ENCODE measurements at places on chromosomes 1 and 21.

DNA sequence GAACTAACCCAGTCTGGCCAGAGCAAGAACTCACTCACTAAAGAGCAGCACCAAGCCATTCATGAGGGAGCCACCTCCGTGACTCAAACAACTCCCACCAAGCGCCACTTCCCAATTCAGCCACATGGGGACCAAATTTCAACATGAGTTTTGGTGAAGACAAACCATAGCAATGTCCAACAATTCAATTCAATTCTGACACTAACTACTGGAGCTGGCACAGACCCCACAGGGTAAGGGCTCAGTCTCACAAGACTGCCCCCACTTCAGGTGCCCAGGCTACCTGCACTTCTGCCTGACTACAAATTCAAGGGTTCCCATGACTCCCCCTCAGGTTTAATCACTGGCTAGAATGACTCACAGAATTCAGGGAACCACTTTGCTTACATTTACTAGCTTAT, 48.8 kb upstream of the RAP1A start:
- no peak for DNase-seq

DNA sequence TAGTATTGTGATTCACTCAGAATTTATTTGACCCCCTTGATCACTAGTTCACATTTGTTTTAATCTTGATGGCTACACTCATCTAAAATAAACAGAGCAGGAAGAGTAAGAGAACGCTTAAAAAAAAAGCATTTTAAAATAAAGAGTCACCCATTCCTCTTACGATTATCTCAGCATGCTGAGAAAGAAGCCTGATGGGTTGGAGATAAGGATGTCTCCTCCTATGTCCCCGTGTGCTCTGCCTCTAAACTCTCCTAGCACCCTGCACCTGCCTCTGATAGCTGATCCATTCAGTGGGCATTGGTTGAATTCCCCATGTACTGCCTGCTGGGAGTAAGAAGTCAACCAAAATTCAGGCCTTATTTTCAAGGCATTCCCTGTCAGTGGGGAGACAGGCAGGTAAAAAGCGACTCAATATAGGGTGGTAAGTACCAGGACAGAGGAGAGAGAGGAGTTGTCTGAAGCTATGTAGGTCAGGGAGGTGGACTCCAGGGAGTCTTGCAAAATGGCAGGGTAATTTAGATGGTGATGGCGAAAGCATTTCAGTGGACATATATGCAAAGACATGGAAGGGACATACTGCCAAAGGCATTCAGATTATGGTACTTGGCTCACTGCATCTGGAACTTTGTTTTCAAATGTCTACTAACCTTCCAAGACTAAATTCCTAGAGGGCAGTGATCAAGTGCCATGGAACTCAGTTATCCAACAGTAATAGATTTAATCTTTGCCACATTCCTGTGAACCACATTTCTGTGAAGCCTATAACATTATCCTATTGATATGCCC, 18.4 kb downstream of the ELAVL4 start:
- no peak for DNase-seq

GRCh38 chr1:6005276-6005917, 13.2 kb upstream of the NPHP4 start:
- DNase-seq: no peak

- DNase-seq: no peak
Measured at GRCh38 chr1:112633628-112634027, 14.0 kb downstream of the CAPZA1 start.

DNA sequence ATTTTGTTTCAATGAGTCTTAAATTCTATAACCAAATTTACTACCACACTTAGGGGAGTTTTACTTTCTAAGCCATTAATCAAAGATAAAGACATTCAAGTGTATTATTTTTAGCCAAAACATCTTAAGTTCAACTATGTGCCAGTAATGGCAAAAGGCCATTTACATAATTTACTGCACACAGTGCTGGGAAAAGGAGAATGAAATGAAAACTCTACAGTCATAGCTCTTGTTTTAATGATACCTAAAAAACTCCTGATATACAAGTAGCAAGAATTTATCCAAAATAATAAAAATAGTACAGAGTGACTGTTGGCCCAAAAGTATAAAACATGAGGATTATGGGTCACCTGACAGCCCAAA, 42.4 kb upstream of the C1orf198 start:
- no peak for DNase-seq

GRCh38 chr21:46455575-46456385, 2.9 kb upstream of the DIP2A start:
- DNase-seq: no peak

DNA sequence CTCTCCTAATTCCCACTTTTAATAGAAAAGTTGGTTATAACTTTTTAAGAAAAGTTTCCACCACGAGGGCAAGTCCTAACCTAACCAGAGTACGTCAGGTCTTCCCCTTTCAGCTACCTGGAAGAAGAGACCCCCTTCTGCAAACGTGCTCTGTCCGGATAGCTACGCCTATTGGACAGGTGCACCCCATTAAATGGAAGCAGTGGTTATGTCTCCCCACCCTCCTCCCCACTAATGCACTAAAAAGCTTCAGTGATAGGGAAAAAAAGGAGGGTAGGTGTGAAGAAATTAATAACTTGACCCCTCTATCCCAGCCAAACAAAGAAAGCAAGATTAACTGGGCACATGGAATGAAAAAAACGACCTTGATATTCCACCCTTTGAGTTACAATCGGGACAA, 7.7 kb downstream of the GLUL start:
- DNase-seq: no peak

GRCh38 chr1:236638945-236639344, 34.6 kb upstream of the HEATR1 start:
- no peak for DNase-seq

GRCh38 chr1:121516234-121516967, 331.6 kb downstream of the SRGAP2C start:
- no peak for DNase-seq

DNA sequence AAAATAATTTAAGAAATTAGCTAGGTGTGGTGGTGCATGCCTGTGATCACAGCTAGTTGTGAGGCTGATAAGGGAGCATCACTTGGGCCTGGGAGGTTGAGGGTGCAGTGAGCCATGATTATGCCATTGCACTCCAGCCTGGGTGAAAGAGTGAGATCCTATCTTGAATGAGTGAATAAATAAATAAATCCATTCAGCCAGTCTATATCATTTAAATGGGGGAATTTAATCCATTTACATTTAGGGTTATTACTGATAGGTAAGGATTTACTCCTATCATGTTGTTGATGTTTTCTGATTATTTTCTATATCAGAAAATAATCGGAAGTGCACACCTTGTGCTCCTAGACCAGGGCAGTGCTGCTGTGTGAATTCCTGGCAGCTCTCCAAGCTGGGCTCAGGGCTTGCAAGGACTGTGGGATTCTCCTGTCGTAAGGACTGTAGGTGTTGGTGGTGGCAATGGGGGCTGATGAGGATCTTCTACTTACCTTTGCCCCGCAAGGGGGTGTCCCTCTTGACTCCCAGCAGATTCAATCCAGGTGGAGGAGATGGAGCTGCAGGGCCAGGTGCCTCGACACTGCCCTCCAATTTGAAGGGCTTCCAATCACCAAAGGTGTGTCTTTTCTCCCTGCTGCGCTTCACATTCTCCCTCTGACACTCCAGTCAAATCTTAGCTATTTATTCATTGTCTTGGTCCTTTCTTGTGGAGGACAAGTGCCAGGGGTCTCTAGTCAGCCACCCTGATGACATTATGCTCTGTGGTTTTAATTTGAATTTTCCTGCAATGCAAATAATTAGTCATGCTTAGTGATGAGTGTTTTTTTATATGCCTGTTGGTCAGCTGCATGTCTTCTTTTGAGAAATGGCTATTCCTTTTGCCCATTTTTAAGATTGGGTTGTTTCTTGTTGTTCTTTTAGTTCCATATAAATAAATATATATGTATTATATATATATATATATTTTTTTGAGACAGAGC, 14.1 kb upstream of the TRAPPC10 start:
- DNase-seq: no peak

DNA sequence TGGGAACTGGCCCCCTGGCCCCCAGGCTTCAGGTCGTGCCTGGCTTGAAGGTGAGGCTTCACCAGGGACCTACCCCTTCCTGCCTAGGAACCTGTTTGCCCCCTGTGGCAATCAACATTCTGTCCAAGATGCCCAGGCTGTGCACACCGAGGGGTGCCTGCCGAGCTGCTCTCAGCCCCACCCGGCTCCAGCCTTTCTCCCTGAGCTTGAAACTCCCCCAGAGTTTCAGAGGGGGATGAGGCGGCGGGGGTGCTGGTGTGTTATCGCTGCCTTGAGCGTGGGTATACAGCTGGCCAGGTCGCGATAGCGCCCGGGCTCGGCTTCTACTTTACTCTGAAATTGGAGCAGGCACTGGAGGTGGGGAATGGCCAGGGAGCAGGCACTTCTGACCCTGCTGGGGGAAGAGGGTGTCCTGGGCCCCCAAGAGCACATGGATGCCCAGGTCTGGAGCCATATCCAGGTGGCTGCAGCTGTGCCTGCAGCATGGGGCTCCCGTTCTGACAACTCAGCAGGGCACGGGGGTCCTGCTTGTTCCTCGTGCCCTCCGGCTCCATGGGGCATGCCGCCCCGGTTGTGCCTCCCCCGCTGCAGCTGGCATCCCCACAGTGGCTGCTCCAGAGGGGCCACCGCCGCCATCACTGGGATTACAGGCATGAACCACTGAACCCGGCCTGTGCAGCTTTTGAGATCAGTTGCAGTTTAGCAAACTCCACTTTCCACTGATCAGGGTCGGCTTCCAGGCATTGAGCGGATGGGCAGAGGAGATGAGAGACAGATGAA, 29.8 kb downstream of the RYR2 start:
- DNase-seq: no peak

DNA sequence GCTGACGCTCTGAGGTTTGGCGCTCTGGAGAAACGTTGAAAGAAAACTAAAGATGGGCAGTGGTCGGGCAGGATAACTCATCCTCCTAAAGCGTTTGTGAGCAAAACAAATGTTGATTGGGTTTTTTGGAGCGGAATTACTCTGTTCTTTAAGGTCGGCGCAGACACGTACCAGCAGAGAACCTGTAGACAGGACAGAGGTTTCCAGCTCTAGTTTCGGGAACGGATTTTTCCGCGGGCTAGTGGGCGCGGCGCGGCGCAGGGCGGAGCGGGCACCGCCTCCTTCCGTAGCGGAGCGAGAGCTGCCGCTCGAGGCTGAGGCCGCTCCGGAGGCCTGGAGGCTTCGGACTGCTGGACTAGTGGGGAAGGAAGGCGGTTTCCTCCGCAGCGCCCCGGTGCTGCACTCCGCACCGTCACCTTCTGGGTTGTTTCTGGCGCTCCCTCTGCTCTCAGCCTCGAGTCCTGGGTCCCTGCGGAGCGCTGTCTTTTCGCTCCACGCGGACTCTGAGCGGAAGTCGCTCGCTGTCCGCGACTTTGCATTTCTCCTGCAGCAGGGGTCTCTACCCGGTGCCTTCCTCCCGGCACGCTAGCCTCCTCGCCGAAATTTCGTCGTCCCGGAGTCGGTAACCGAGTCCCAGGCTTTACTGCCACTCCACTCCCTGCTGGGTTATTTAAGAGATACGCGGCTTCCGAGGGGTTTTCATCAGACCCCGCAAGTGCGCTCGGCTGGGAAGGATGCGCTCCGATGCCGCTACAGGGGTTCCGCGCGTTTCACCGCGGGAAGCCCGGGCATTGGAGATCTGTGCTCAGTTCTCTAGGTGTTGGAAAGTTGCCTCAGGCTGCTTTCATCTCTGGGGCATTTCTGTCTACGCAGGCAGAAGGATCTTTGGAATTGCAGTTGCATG, 7.0 kb downstream of the FOXD2 start:
- no peak for DNase-seq

DNA sequence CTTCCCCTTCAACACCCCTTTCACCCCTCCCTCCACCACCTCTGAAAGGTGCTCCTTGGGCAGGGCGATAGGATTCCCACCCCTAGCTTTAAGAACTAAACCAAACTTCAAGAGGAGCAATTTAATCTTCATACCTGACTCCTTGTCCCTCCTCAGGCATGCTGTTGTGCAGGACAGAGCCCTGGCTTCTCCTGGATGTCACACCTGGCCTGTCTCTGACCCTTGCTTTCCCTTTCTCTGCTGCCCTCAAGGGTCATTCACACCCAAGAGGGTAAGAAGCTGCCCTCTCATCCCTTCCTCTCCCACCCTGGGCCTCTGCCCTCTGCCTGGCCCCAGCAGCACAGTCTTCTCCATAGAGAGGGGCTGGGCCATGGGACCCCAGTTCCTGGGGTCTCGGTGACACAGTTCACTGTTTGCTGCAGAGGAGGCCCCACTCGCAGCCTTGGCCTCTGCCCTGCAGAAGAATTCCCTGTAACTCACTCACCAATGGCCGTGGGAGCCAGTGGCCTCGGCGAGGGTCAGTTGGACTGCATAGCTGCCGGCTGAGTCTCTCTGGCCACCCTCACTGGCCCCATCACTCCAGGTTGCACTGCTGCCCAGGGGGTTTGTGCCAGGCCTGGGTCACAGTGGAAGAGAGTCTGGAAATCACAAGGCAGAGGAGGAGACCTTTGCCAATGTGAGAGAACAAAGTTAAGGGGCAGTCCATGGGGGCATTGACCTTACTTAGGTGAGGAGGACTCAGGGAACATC, 28.4 kb upstream of the LHX4 start:
- no peak for DNase-seq

- no peak for DNase-seq
Measured at GRCh38 chr1:209667103-209667502, 8.1 kb upstream of the G0S2 start.

DNA sequence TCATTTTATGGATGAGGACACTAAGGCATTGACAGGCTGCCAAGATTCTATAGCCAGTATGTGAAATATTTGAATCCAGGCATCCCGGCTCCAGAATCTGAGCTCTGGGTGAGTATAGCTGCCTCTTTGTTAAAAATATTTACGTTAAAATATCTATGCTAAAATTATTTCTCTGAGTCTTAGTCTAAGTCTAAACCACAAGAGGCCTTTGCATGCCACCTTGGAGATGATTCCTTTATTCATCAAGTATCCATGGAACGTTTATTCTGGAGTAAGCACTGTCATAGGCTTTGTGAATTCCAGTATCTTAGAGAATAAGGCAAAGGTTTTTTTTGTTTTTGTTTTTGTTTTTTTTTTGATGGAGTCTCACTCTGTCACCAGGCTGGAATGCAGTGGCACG, 116.4 kb downstream of the GREM2 start:
- no peak for DNase-seq

GRCh38 chr1:76769911-76770310, 97.4 kb upstream of the ST6GALNAC5 start:
- no peak for DNase-seq

DNA sequence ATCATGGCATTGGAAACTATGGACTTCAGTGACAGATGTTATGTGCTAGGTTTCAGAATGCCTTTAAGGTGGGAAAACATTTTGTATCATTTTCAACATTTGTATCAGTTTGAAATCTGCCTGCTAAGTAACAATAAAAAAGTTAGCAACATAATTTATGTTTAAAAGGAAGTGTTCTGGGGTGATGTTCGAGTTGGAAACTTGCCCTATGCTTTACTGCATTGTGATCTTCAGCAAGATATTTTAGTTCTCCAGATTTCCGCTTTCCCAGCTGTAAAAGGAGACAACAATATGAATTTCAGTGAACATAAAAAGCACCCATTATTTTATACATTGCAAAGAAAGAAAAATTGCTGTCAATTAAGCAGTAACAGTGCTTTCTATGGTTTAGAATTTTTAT, 187.4 kb downstream of the DISC1 start:
- no peak for DNase-seq

DNA sequence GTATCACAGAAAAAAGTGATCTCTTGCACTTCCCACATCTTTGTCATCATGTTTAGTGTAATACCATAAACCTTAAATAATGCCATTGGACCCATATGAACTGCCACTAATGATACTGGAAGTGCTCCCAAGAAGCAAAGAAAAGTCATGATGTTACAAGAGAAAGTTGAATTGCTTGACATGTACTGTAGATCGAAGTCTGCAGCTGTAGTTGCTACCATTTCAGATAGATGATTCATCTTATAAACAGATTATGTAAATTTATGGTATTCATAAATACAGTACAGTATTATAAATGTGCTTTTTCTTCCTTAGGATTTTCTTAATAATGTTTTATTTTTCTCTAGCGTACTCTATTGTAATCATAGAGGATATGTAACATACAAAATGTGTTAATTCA, 30.1 kb upstream of the LAMC2 start:
- no peak for DNase-seq

Measured in DMS79 treated with DMSO at 0.1 percent for 48 hours (cell line).